ENCODE measurements at places on chromosomes 7 and 10.

- no peak for DNase-seq
Measured at GRCh38 chr7:30920021-30920583, 8.4 kb downstream of the AQP1 start.

GRCh38 chr7:17600340-17600752 is 301.9 kb downstream of the AHR start:
- DNase-seq: no peak

GRCh38 chr10:112969542-112969941 is 19.5 kb downstream of the TCF7L2 start:
- DNase-seq: no peak

DNA sequence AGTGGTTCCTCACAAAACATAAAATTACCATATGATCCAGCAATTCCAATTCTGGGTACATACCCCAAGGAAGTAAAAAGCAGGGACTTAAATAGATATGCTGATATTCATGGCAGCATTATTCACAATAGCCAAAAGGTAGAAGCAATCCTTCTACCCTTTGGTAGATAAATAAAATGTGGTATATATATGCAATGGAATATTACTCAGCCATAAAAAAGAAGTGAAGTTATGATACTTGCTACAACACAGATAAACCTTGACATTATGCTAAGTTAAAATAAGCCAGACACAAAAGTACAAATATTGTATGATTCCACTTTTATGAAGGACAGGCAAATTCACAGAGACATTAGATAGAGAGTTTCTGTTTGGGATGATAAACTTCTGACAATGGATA is 13.3 kb downstream of the JMJD1C start:
- DNase-seq: no peak

- DNase-seq: no peak
Measured at GRCh38 chr10:117074621-117075020, 63.4 kb downstream of the VAX1 start.

GRCh38 chr10:18145652-18146051 is 5.4 kb downstream of the CACNB2 start:
- no peak for DNase-seq

DNA sequence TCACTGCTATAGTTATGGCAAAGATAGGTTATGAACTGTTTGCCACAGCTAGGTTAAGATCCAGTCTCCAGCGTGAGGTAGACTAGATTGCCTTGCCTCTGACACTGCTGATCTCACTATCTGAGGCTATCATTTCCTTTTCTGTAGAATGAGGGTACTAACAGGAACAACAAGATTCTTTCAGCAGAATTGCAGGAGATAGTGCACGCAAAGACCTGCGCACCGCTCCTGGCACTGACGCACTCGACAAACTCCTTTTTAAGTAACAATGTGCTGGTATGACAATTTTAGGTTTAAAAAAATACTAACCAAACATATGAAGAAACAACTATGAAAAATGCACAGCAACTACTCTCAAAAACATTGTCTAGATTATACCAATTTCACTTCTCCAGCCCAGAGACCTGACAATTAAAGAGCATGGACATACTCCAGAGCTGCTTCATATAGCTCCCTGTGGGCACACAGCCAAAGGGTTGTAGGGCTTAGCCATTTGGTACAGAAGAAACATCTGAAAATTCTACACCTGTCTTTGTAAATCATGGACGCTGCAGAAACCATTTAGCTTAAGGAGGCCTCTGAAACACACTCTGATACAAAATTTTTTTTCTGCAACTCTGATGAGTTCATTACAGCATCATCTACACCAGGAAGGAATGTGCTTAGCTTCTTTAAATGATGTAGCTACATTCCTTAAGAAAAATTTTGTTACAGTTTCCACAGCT is 7.8 kb downstream of the ADAM12 start:
- DNase-seq: no peak

- DNase-seq: no peak
Measured at GRCh38 chr10:12663863-12664262, 314.5 kb downstream of the CAMK1D start.

GRCh38 chr7:57449904-57450303 is at the start of gene ZNF716:
ZNF716 (plus strand) TSS chr7:57450177; CDS start chr7:57450289, 112 bp downstream.
- no peak for DNase-seq

DNA sequence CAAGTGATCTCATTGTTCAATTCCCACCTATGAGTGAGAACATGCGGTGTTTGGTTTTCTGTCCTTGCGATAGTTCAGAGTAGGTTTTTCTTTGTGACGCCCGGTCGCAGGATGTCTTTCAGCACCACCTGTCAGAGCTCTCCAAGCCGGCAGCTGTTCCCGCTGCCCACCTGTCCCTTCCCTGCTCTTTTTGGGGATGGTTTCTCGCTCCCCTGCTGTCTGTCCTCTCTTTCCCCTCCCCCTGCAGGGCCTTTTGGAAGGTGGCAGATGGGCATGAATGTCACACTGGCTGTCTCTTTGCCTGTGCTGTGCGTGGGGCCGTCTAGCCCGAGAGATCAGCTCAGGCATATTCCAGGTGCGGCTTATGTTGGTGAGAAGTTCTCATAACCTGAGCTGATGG is 137.0 kb downstream of the GRK5 start:
- DNase-seq: no peak

DNA sequence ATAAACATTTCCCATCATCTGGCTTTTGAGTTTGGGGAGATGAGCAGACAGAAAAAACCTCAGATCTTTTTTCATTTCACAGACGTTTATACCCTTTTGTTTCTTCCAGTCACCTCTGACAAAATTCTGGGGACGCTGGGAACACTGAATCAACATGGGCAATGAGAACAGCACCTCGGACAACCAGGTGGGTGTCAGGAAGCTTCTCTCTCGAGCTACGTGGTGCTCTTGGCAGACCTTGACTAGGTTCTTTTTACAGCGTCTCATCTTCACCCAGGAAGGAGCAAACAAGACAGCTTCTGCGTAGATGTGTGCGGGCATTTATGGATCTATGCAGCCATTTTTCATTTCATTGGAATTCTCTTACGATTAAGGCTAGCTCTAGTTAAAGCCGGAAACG is 32.9 kb downstream of the TACC2 start:
- no peak for DNase-seq

DNA sequence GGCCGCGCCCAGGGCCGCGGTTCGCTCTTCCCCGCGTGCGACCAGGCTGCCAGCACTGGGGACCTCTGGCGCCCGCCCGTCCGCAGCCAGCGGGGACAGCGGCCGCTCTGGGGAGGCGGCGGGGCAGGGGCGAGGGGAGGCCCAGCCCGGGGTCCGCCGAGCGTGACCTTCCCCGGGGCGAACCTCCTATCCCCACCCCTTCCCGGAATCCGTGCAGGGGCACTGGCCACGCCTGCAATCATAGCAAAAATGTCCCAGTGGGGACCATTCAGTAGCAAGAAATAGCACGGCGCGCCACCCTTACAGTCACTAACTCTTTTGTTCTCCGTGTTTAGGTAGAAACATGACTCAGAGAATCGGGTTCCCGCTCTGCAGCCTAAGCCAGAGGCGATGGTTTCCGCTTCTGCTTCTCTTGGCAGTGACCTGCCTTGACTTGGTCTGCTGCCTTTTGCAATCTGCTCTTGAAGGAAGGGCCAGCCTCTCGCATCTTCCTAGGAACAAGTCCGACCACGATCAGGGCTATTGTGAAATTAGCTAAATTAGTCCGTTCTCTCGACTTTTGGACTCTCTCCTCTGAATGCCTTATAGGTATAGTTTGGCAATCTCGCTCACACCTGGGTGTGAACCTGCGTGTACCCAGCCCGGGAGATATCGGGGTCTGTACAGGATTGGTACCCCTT is 79.3 kb upstream of the ACBD5 start:
- no peak for DNase-seq

- no peak for DNase-seq
Measured at GRCh38 chr10:132618158-132618919, 80.8 kb downstream of the INPP5A start.
